ENCODE measurements at places on chromosomes 12 and 14. TPM values are rescaled to one million over a fixed set of nuclear protein-coding genes. Genes with fewer than 3 reads are reported as not detected.

The INHBE gene
- polyA plus RNA-seq: not detected

The C12orf54 gene
- 0.55 TPM for polyA plus RNA-seq

The CIROP gene
- not detected for polyA plus RNA-seq

The KLRC4 gene
- polyA plus RNA-seq: not detected

The PELI2 gene
- polyA plus RNA-seq: 2.7 TPM

GRCh38 chr12:57882575-57882974 lies 36.0 kb upstream of the CTDSP2 start:
- peaks cover 6% of the 10 kb centered on the region for H3K4me1 ChIP-seq
- no peak overlapping the region for H3K27ac ChIP-seq
- DNase-seq: no peak
- no peaks in the 10 kb centered on the region for H3K36me3 ChIP-seq
- no peak overlapping the region for H3K4me3 ChIP-seq
- no peaks in the 10 kb centered on the region for H3K27me3 ChIP-seq

DNA sequence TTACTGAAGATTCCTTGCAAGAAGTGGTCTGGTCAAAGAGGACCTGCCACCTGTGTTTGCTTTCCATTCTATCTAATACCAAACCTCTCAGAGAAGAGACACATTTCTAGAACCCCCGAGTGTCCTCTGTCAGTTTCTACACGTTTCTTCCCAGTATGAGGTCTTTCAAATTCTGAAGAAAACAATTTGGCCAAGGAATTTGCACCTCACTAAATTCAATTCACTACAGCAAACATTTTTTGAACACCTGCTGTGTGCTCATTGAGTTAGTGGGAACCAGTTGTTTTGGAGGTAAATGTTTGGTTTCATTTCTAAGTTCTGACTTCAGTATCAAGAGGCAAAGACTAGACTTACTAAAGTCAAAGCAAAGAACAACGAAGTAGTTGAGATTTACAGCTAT lies 19.4 kb downstream of the GPR19 start:
- H3K4me3 ChIP-seq: no peak overlapping the region
- H3K4me1 ChIP-seq: no peaks in the 10 kb centered on the region
- no peaks in the 10 kb centered on the region for H3K27me3 ChIP-seq
- H3K27ac ChIP-seq: no peak overlapping the region
- H3K36me3 ChIP-seq: no peaks in the 10 kb centered on the region

DNA sequence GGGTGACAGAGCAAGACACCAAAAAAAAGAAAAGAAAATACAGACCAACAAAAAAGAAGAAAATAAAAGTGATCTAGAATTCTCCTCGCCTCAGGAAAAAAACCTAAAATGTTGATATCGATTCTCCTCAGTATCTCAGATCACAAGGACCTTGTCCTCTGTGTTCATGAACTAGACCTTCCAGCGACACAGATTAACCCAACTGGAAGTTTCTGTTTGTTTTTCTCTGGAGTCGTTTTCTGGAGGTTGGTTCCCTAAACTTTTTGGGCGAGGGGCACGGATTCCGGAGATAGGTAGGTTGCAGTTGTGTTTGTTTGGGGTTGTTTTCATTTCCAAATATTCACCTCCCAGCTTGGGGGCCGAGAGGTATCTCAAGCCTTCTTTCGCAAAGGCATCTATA lies 559 bp upstream of the RFC5 start:
- H3K36me3 ChIP-seq: peaks cover 12% of the 10 kb centered on the region
- H3K4me3 ChIP-seq: peak overlapping the region; percentile 64
- no peak for DNase-seq
- H3K4me1 ChIP-seq: peaks cover 17% of the 10 kb centered on the region
- no peaks in the 10 kb centered on the region for H3K27me3 ChIP-seq
- no peak overlapping the region for H3K27ac ChIP-seq

DNA sequence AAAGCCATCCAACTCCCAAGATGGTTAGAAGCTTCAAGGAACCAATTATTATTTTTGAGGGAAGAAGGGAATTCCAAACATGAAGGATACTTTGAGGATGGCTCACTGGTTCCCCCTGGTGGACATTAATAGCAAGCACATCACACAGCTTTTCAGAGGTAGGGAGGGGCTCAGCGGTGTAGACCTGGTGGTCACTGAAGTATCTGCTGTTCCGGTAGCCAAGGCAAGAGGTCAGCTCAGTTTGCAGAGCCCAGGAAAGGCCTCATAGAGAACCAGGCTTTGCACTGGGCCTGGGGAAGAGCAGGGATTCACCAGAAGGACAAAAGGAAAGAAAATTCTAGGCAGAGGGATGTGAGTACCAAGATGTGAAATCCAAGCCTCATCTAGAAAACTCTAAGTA lies 118.7 kb downstream of the KSR2 start:
- peaks cover 3% of the 10 kb centered on the region for H3K27me3 ChIP-seq
- no peaks in the 10 kb centered on the region for H3K4me1 ChIP-seq
- no peak overlapping the region for H3K4me3 ChIP-seq
- H3K36me3 ChIP-seq: no peaks in the 10 kb centered on the region

DNA sequence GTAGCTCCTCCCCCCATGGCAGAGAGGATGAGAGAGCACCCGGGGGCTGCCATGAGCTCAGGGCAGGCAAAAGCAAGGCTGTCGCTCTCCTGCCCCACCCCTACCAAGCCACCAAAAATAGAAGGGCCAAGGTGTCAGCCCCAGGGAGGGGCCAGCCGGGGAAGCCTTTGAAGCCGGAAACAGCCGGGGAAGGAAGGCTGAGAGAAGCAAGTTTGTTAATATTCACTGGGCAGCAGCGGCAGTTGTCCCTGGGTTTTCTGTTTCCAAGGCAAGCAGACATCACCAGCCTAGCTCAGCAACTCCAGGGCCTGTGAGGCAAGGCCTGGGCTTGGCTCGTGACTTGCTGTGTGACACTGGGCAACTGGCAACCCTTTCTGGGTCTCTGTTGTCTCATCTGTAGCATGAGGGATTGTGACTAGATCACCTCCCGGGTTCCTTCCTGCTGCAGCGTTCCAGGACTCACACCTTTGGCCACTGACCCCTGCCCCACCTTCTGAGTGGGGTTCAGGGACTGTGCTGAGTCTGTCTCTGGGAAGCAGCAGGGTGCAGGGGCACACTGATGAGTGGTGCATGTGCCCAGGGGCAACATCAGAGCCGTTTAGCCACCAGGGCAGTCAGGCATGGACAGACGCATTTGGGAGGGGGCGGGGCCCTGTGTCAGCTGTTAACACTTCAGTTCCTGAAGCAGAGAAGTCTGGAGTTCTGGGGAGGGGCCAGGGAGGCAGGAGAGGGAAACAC lies 24.3 kb downstream of the SYNDIG1L start:
- peaks cover 10% of the 10 kb centered on the region for H3K4me1 ChIP-seq
- DNase-seq: peak; percentile 54
- no peaks in the 10 kb centered on the region for H3K27me3 ChIP-seq
- H3K36me3 ChIP-seq: no peaks in the 10 kb centered on the region
- no peak overlapping the region for H3K4me3 ChIP-seq
- peak overlapping the region; percentile 50 for H3K27ac ChIP-seq
